Naive thymus-derived CD4-positive, alpha-beta T cell (primary cell): ENCODE measurements at places on chromosomes 5 and 9. TPM values are rescaled to one million over a fixed set of nuclear protein-coding genes. Genes with fewer than 3 reads are reported as not detected.

- DNase-seq: no peak
Observed at GRCh38 chr9:13568405-13568804, 288.9 kb upstream of the MPDZ start.

The TMEM174 gene
- total RNA-seq: not detected

DNA sequence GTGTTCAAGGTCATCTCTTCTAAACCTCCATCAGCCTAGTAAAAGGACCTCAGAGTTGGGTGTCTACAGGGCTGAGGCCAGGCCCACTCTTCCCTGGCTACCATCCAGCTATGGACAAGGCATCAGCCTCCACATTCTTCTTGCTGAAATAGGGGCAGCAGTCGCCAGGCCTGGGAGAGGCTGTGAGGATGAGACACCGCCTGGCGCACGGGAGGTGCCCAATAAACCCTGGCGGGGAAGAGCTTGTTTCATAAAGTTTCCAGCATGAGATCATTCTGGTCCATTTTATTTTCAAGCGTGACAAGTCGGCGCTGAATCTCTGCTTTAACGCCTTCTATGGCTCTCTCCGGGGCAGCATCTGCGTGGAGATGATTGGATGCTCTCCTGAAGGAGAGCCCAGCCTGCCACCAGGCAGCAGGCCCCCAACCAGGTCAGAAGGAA lies 153.4 kb downstream of the OLFM1 start:
- DNase-seq: no peak

The C9 gene
- not detected for total RNA-seq

GRCh38 chr9:129464972-129465833 lies 155.7 kb downstream of the C9orf50 start:
- DNase-seq: no peak

The SEMA4D gene
- 352 and 389 TPM in 2 replicates for total RNA-seq

The PTBP3 gene
- total RNA-seq: 117 TPM

DNA sequence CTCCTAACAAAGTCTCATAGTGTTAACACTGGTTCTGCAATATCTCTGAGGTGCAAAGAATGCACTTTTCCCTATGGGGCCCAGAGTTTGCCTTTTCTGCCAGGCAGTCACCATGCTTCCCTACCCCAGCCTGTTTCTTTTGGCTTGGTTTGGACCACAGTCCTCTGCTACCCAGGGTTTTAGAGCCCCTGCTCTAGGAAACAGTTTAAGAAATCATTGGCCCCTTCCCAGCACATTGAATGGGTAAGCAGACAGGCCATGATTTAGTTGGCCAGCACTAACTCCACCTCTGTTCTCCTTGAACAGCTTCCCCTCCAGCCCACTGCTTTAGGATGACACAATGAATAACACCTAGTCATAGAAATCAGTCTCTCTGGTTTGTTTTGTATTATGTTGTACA lies 73.2 kb downstream of the UBAP1 start:
- no peak for DNase-seq

- DNase-seq: no peak
Observed at GRCh38 chr9:118529624-118530214, 825.5 kb downstream of the TLR4 start.

- no peak for DNase-seq
Observed at GRCh38 chr5:54087436-54087835, 222.9 kb downstream of the ARL15 start.

The SUSD3 gene
- 68.7 TPM for total RNA-seq

GRCh38 chr9:125883565-125884217 lies 136.5 kb downstream of the PBX3 start:
- no peak for DNase-seq

The RNF183 gene
- total RNA-seq: not detected in 2 replicates

The CAVIN4 gene
- 0.07 and 0.18 TPM in 2 replicates for total RNA-seq

DNA sequence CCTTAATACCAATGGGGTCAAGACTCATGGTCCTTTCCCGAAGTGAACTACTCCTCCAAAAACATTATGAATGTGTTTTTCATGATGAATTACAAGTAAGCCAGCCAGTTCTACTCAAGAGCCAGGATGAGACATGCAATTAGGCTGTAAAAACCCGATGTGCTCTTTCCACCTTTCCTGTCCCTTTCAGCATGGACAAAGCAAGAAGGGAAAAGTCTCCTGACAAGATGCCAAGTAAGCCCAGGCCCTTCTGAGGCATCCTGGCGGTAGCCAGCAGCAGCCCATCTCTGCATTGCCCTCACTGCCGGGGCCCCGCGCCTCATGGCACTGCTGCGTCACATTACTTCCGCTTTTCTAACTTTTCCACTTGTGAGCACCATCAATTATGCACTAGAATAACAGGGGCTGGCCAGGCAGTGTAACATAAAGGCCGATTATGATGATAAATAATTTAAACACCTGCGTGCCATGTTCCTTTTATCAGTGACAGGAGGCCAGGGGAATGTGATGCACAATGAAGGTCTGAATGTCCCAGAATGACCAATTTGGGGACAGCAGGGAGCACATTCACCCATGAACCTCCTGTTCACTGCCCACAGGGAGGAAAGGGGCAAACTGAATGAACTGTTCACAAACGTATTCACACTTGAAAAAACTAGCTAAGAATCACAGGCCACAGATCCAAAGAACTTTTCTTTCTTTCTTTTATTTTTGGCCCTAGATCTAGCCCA lies 37.4 kb downstream of the EFNA5 start:
- DNase-seq: no peak

DNA sequence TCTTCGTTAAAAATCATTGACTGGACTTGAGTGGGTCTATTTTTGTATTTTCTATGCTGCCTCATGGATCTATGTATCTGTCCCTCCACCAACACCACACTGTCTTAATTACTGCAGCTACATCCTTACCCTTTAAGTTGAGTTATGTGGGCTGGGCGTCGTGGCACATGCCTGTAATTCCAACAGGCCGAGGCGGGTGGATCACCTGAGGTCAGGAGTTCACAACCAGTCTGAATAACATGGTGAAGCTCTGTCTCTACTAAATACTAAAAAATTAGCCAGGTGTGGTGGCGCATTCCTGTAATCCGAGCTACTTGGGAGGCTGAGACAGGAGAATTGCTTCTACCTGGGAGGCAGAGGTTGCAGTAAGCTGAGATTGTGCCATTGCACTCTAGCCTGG lies 48.2 kb downstream of the XRCC4 start:
- DNase-seq: no peak

The PCDHB10 gene
- not detected for total RNA-seq

DNA sequence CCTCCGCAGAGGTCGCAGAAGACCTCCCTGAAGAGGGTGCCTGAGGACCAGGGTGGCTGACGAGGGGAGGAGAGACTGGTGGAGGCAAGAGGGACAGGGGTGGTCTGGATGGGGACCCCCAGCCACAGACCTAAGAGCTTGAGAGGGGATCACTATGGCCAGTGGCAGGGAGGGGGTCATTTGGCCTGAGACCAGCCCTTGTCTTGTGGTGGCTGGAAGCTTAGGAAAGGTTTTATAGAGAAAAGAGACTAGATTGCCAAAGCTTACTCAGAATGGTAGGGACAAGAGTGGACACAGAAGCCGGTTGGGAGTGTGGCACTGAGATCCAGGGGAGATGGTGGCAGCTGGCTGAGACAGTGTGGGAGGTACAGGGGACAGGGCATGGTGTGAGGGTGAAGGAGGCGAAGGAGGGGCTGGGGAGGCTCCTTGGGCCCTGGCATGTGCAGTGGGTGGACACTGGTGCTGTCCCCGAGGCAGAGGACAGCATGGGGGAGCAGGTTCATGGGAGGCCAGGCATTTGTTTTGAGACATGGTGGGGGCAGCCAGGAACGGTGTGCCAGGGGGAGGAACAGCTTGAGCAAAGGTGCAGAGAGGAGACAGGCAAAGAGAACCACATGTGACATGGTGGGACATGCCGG lies 123.0 kb downstream of the C9orf50 start:
- DNase-seq: no peak

DNA sequence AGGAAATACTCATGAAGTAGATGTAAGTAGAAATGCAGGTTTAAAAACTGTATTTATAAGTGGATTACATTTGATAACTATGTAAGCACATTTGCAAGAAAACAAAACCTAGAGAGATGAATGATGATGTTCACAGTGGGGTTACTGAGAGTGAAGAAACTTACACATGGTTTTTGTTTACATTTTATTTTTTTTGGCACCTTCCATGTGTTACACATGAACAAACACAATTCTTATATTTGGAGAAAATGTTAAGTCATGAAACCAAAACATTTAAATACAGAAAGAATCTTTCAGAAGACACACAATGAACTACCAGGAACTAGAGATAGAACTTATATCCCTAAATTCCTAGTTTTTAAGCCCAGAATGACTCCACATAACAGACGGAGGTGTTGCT lies 51.5 kb upstream of the SPATA31E1 start:
- no peak for DNase-seq

The AFAP1L1 gene
- total RNA-seq: not detected in 2 replicates

The PCDHB8 gene
- not detected for total RNA-seq

DNA sequence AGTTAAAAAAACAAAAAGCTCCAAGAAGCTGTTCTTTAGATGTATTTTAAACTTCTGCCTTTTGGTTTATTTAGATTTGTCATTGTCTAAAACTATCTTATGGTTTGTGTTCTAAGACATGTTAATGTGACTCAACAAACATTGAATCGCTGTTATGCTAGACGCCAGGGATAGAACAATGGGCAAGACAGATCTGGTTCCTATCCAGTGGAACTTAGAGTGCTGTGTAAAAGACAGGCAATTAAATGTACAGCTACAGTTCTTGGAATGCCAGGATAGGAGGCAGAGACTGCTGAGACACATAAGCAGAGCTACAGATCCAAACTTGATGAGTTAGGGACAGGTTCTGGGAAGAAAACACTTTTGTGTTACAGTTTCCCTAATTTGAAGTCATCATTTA lies 22.4 kb downstream of the LYRM7 start:
- no peak for DNase-seq

- DNase-seq: no peak
Observed at GRCh38 chr9:104068546-104068945, 25.6 kb upstream of the SMC2 start.

The GRXCR2 gene
- not detected for total RNA-seq

The SOHLH1 gene
- total RNA-seq: not detected

DNA sequence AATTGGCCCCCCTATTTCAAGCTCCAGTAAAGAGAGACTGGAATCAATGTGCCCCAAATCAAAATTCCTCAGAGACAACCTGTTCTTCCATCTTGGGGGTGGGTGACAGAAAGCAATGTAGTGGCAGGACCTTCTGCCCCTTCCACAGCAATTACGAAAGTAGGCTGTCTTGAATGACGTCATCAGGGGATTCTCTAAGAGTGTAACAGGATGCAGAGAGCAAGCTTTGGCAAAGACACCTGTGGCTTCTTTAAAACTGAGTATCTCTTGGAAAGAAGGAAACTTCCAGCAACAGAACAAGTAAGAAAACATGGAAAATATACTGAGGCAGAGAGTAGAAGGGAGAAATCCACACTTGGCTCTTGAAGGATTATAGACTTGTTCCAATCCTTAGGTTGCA lies 247.6 kb upstream of the PDE4D start:
- DNase-seq: no peak

- no peak for DNase-seq
Observed at GRCh38 chr5:124858612-124859011, 112.2 kb upstream of the ZNF608 start.

DNA sequence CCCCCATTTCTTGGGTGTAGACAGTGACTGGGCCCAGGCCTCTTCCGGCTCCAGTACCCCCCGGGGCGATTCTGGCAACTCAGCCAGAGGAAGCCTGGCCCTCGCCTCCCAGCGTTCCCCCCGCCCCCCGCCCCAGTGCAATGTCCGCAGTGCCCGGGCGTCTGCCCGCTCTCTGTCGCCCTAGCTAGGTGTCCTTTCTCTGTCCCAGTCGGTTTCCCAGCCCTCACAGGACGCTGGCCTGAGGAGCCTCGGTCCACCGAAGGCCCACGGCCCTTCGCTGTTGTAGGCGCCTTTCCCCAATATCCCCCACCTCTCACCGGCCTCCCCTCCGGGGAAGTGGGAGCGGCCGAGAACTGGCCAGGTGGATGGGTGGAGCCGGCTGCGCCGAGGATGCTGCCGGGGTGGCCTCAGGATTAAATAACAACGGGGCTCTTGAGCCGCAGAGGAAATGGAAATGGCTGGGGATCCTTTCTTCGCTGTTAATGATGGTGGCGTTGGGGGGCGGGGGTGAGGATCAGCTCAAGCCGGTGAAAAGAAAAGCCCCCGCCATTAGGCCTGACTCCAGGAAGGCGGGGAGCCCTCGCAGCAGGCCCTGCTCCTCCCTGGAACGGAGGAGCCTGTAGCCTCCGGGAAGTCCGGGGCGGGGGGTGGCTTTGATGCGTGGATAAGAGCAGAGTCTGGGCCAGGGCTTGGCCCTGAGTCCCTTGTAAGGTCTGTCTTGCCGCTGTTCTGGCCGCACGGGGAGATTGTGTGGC lies 1.1 kb upstream of the SPRY4 start:
- no peak for DNase-seq

DNA sequence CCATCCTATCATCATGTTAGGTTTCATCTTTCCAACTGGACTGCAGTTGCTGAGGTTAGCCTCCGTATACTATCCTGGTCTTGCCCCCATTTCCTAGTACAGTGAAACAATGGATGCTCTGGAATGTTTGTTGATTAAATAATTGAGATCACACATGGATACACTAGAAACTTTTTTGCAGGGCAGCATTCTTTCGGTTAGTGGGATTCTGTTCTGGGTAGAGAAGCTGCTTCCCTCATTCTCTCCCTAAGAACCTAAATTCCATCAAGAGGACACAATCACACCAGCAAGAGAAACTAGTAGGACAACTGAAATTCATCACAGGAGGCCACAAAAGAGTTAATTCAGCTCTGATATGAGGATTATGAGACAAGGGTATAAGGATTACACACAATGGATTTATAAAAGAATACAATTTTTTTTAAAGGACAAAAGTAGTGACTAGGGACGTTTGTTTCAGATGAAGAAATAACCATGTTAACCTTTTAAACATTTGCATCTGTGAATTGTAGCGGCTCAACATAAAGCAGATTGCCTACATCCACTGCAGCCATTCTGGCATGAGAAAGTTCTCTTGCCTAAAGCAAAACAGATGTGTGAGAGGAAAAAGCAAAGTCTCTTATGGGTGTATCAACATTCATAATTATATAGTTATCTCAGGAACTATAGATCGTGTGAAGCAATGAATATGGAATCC lies 162.7 kb upstream of the LHFPL2 start:
- no peak for DNase-seq

DNA sequence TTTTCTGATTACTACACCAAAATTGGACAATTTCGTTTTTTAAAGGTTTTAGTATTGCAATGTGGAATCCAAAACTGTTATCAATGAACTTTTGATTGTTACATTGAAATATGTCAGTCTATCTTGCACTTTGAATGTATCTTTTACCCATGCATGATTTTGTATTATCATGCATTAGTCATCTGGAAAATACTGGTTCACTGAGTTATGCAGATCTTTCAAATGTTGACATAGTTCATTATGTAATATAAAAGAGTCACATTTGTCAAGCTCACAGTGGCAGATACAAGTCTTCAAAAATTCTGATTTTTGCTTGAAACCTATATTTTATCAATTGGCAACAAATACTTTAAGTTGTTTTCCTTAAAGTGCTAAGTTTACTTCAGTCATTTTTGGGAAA lies 85.2 kb downstream of the NR3C1 start:
- no peak for DNase-seq

DNA sequence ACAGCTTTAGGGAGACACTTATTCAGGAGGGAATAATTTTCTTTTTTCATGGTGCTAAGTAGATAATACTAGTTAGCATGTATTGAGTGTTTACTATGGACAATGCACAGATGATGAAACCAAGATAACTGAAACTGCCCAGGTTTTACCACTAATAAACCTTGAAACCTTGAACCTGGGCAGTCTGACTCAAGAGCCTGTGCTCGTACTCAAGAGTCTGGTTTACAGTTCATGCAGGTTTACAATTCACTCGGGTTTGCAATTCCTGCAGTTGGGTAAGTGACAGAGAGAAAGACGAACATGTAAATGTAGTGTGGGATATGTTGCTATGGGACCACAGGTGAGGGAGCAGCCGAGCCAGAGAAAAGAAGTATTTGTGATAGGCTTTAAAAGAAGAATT lies 28.2 kb downstream of the NUP214 start:
- DNase-seq: no peak
